ENCODE measurements at places on chromosomes 13 and 19.

DNA sequence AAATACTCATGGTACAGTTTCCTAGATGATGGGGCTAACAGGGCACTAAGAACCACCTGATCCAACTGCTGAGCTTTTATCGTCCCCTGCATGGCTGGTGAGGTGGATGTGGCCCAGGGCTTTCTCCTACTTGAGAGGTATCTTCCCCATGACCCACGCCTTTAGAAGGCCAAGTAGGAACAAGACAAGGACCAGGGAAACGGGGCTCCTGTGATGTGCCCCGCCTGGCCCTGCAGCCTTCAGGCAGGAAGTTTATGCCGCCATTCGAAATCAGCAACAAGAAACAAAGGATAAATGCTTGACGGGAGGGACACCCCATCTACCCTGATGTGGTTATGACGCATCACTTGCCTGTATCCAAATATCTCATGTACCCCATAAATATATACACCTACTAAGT lies 4.1 kb downstream of the NLRP13 start:
- DNase-seq: no peak

GRCh38 chr13:112984954-112985802 lies 16.2 kb downstream of the MCF2L start:
- no peak for DNase-seq

DNA sequence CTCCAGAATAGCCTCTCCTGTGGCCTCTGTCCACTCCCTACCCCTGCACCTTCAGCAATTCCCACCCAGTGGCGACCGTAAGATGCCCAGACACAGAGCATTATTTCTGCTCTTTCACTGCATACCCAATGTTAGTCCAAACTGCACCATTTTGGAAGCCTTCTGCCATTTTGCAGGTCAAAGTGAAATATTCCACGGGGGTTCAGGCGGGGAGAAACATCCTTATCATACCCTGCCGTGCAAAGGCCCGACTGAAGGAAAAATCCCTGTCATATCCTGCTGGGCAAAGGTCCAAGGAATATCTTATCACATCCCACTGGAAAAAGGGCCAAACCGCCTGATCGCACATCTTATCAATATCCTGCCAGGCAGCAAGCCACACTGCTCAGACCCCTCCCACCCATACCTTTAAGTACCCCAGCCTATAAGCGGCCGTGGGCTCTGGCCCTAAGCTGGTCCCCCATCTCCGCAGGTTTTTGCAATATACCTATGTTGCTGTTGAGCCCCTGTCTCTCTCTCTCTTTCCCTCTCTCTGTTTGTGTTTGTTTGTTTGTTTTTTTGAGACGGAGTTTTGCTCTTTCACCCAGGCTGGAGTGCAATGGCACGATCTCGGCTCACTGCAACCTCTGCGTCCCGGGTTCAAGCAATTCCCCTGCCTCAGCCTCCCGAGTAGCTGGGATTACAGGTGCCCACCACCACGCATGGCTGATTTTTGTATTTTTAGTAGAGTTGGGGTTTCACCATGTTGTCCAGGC lies 18.2 kb downstream of the CLEC11A start:
- no peak for DNase-seq

- no peak for DNase-seq
Observed at GRCh38 chr19:57171551-57172081, 4.3 kb upstream of the DUXA start.

Measured in NCI-H187 treated with DMSO at 0.1 percent for 48 hours (cell line).